Endothelial cell (in vitro differentiated cells): ENCODE measurements at places on chromosomes 1 and 21.

DNA sequence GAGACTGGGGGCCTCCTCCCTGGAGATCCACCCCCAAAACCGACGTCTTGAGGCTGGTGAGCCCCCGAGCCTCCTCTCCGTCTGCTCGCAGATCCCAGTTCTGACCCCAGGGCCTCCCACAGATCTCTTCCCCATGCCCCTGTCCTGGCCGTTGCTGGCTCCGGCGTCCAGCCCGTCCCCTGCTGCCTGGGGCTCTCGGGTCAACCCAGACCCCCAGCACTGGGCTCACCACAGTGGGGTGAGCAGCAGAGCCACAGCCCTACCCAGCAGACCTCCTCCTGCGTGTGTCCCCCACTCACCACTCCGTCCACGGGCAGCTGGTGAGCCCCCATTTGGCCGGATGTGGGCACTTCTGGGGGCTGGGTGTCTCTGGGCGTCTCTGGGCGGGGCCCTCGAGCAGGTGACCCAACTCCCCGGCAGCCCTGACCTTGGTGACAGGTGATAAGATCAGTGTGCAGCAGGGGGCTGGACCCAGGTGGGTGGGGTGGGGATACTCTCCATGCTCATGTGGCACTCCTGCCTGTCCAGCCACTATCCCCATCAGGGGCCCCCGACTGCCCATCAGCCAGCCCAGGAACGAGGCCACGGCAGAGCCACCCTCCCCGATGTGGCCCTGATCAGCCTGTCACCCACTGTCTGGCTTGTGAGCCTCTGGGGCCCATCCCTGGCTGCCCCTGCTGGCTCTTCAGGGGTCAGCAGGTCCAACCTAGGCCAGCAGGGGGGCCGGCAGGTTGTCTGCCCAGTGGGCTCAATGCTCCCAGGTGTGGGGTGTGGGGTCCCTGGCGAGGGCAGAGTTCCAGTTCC is 709 bp downstream of the TNFRSF14 start:
- H3K27me3 ChIP-seq, result peaks cover 7% of the 10 kb centered on the region
- no peaks in the 10 kb centered on the region for H3K36me3 ChIP-seq
- no peak for DNase-seq
- H3K4me1 ChIP-seq, result no peaks in the 10 kb centered on the region
- H3K4me3 ChIP-seq, result no peak overlapping the region

DNA sequence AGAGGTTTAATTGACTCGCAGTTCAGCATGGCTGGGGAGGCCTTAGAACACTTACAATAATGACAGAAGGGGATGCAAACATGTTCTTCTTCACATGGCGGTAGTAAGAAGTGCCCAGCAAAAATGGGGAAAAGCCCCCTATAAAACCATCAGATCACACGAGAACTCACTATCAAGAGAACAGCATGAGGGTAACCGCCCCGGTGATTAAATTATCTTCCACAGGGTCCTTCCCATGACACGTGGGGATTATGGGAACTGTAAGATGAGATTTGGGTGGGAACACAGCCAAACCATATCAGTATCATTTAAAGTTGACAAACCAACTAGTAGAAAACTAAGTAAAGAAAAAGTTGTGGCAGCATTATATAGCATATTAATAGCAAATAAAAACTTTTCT is 71.3 kb upstream of the DNAJC6 start:
- H3K4me3 ChIP-seq, result no peak overlapping the region
- no peaks in the 10 kb centered on the region for H3K4me1 ChIP-seq
- H3K27me3 ChIP-seq, result no peaks in the 10 kb centered on the region
- no peak overlapping the region for H3K27ac ChIP-seq
- no peak for DNase-seq
- no peaks in the 10 kb centered on the region for H3K36me3 ChIP-seq

DNA sequence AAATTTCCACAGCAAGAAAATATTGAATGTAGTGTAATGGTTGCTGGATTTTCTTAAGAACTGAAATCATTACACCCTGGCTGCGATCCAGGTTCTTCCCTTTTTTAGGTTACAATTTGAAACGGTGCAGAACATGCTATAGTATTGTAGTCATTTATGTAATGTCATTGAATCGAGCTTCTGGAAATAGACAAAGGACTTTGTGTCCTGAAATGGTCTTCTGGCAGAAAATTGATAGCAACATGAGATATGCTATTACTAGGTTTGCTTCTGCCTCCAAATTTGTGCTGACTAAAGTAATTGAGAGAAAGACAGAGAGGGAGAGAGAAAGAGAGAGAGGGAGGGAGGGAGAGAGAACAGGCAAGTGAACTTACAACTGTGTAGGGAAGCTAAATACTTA is 146.2 kb upstream of the NFIA start:
- peaks cover 5% of the 10 kb centered on the region for H3K4me1 ChIP-seq
- no peak for DNase-seq
- H3K4me3 ChIP-seq, result no peak overlapping the region
- no peaks in the 10 kb centered on the region for H3K27me3 ChIP-seq

GRCh38 chr1:220791956-220792355 is 5.2 kb downstream of the MTARC1 start:
- no peak overlapping the region for H3K4me3 ChIP-seq
- H3K27me3 ChIP-seq, result no peaks in the 10 kb centered on the region
- H3K27ac ChIP-seq, result no peak overlapping the region
- H3K36me3 ChIP-seq, result no peaks in the 10 kb centered on the region
- DNase-seq, result no peak

DNA sequence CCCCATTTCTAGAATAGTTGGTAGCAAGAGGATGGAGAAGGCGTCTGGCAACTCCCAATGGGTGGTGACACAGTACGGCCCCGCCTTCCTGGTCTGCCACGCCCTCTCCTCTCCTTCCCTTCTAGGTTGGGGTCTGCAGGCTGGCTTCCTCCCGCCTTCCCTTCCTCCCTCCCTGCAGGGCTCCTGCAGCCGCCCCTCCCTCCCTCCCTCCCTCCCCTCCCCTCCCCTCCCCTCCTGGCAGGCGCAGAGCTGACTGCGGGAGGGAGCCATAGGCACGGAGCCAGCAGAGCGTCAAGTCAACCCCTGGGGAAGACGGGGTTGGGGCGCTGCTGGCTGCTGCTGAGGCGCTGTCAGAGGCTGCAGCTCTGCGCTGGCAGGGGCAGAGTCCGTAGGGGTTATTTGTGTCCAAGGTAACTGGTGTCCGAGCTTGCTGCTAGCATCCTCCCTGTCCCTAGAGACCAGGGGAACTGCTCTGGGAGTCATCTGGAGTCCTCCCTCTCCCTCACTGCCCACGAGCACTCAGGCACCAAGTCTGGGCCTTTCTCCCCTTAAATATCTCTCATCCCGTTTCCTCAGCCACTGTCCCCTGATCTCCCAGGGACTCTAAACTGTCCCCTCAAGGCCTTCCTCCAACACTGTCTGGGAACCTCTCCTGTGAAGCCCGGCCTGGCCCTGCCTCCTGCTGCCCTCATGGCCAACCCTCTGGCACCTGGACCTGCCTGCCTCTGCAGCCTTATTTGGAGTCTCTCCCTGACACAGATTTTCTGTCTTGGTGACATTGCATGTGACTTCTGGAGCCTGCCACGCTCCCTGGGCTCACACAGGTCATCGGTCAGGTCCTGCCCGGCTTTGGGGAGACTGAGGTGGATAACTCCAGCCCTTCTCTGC is 57.4 kb upstream of the ACOT11 start:
- no peak overlapping the region for H3K27ac ChIP-seq
- no peak for DNase-seq
- peaks cover 25% of the 10 kb centered on the region for H3K4me1 ChIP-seq
- no peaks in the 10 kb centered on the region for H3K36me3 ChIP-seq

- H3K27me3 ChIP-seq, result peaks cover 2% of the 10 kb centered on the region
- no peak overlapping the region for H3K27ac ChIP-seq
- H3K4me3 ChIP-seq, result no peak overlapping the region
- H3K4me1 ChIP-seq, result peaks cover 24% of the 10 kb centered on the region
Measured at GRCh38 chr1:95957748-95958147, 723.7 kb downstream of the RWDD3 start.

DNA sequence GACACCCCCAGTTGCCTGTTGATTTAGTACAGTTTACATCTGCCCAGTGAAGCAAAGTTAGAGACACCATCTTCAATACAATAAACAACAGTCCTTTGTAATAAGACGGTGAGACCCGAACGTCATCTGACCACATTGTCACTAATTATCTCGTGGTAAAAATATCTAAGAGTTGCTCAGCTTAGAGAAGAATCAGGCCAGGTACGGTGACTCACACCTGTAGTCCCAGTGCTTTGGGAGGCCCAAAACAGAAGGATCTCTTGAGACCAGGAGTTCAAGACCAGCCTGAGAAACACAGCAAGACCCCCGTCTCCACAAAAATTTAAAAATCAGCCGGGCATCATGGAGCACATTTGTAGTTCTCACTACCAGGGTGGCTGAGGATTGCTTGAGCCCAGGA is 53.5 kb downstream of the CD34 start:
- H3K4me3 ChIP-seq, result no peak overlapping the region
- peaks cover 13% of the 10 kb centered on the region for H3K36me3 ChIP-seq
- peaks cover 46% of the 10 kb centered on the region for H3K4me1 ChIP-seq
- H3K27me3 ChIP-seq, result peaks cover 2% of the 10 kb centered on the region
- no peak for DNase-seq

DNA sequence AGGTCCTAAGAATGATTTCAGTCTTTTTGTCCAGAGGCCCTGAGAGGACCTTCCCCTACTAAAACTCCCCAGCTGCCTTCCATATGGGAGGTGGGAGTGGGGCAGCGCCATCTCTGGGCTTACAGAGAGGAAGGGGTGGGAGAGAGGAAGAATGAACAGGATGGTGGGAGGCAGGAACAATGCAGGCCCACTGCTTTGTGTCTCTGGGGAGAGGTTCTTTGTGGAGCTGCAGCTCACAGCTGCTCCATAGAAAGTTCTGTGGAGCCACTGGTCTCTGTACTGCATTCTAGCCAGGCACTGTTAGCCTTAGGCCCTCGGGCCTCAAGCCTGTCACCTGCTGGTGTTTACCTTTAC is 43.6 kb upstream of the A3GALT2 start:
- peak overlapping the region; percentile 98 for H3K27ac ChIP-seq
- H3K4me3 ChIP-seq, result peak overlapping the region; percentile 53
- H3K27me3 ChIP-seq, result peaks cover 2% of the 10 kb centered on the region
- H3K36me3 ChIP-seq, result peaks cover 19% of the 10 kb centered on the region
- H3K4me1 ChIP-seq, result peaks cover 74% of the 10 kb centered on the region

GRCh38 chr1:151367658-151368392 is 4.7 kb downstream of the SELENBP1 start:
- peaks cover 12% of the 10 kb centered on the region for H3K4me1 ChIP-seq
- no peak overlapping the region for H3K4me3 ChIP-seq
- no peak for DNase-seq
- no peak overlapping the region for H3K27ac ChIP-seq
- peaks cover 19% of the 10 kb centered on the region for H3K36me3 ChIP-seq

GRCh38 chr1:187275985-187276575 is 447.3 kb downstream of the PLA2G4A start:
- no peak overlapping the region for H3K4me3 ChIP-seq
- no peaks in the 10 kb centered on the region for H3K27me3 ChIP-seq
- DNase-seq, result no peak
- no peaks in the 10 kb centered on the region for H3K36me3 ChIP-seq

GRCh38 chr1:145751491-145752037 is 32.3 kb downstream of the CD160 start:
- peaks cover 7% of the 10 kb centered on the region for H3K4me1 ChIP-seq
- H3K27ac ChIP-seq, result no peak overlapping the region
- no peak for DNase-seq
- H3K27me3 ChIP-seq, result no peaks in the 10 kb centered on the region
- H3K36me3 ChIP-seq, result peaks cover 27% of the 10 kb centered on the region

- H3K4me3 ChIP-seq, result peak overlapping the region; percentile 9
- H3K36me3 ChIP-seq, result no peaks in the 10 kb centered on the region
Measured at GRCh38 chr1:203149188-203149840, 21.8 kb downstream of the ADORA1 start.

DNA sequence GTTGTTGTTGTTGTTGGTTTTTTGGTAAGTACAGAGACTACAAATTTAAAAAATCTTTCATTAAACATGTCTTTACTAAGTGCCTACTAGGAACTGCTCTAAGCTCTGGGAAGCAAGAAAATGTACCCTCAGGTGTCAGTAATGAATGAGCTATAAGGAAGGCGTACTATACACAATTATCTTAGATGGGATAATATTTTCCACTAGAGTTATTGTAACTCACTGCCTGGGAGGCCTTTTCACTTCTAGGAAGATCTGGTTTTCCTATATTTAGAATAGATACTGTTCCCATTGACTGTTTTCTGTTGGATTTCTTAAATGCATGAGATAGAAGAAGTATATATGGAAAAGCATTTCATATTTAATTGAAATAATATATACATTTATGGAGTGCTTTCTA is 19.6 kb downstream of the CLIC4 start:
- H3K4me3 ChIP-seq, result no peak overlapping the region
- DNase-seq, result no peak
- H3K27me3 ChIP-seq, result no peaks in the 10 kb centered on the region
- no peaks in the 10 kb centered on the region for H3K36me3 ChIP-seq

DNA sequence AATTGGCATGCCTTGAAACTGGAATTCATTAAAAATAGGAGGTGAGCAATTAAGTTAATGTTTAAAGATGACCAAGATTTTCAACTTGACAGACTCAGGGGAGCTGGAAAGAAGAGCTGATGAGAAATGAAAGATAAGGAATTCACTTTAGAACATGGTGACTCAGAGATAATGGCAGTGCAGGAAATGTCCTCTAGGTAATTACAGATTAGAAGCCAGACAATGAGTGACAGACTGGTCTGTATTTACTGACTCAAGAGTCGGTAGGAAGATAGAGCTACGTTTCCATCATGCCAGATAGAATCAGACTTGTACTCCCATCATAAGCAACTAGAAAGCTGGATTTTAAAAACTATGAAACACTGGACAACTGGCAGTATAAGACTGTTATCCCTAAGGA is 151.6 kb downstream of the AJAP1 start:
- DNase-seq, result no peak
- H3K36me3 ChIP-seq, result peaks cover 4% of the 10 kb centered on the region
- no peak overlapping the region for H3K4me3 ChIP-seq
- H3K27ac ChIP-seq, result no peak overlapping the region

DNA sequence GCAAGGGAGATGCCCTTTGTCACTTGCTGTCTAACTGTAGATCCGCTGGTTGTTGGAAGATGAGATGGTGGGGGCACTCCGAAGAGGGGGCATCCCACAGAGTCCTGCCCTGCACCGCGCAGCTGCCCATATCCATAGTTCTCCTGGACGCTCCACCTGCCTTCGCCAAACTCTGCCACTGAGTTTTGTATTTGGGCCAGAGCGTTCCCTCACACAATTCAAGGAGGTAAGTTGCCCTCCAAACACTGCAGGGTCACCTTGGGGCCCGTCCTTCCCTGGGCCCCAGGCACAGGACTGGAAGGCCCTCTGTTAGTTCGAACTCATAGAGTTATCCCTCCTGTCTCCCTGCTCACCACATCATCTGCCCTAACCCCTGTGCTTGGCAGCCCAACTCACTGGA is 22.1 kb downstream of the HYI start:
- DNase-seq, result no peak
- peak overlapping the region; percentile 29 for H3K4me3 ChIP-seq
- H3K27ac ChIP-seq, result no peak overlapping the region
- peaks cover 64% of the 10 kb centered on the region for H3K36me3 ChIP-seq
- no peaks in the 10 kb centered on the region for H3K4me1 ChIP-seq
- peaks cover 10% of the 10 kb centered on the region for H3K27me3 ChIP-seq
